ENCODE measurements at places on chromosomes 16 and 17.

DNA sequence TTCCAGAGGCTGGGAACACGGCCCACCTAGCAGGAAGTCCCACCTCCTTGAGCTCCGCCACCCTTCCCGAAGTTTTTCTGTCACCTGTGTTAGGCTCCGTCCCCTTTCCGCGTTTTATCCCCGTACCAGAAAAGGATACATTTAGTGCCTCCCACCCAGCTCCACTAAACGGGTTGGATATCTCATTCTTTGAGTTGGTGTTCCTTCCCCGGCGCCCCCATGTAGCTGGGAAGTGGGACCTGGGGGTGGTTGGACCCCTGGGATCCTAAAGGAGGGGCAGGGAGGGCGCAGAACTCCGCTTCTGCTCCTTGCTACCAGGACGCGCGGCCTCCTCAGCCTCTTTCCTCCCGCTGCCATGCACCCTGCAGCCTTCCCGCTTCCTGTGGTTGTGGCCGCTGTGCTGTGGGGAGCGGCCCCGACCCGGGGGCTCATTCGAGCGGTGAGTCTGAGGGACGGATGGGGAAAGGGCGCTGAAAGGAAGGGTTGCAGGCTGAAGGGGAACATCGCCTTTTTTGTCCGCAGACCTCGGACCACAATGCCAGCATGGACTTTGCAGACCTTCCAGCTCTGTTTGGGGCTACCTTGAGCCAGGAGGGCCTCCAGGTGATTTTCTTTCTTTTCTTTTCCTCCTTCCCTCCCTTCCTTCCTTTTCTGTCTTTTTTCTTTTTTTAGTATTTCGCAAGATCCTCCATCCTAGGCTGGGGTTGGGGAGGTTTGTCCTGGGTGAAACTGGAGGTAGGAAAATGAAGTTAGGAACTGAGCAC, 669 bp downstream of the RNF167 start:
- DNase-seq: no peak

GRCh38 chr16:67961551-67961957, 6.9 kb downstream of the SLC12A4 start:
- DNase-seq: no peak

GRCh38 chr17:41948762-41949460, 17.7 kb upstream of the CNP start:
- no peak for DNase-seq

DNA sequence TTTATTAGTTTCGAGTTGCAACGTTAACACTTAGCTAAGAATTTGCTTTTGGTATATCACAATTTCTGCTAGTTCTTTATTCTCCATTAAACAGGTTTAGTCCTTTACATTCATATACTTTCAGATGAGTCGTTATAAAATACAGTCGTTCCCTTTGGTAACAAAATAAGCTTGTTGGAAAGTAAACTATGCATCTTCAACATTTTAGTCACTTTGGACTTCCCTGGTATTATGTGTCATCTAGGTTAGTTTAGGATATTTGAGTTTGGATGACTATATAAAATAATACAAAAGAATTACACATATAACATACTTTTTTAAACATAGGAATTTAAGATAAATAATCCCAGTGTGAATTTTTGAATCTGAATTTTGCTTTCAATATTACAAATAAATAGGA, 351.5 kb downstream of the BCAS3 start:
- no peak for DNase-seq

DNA sequence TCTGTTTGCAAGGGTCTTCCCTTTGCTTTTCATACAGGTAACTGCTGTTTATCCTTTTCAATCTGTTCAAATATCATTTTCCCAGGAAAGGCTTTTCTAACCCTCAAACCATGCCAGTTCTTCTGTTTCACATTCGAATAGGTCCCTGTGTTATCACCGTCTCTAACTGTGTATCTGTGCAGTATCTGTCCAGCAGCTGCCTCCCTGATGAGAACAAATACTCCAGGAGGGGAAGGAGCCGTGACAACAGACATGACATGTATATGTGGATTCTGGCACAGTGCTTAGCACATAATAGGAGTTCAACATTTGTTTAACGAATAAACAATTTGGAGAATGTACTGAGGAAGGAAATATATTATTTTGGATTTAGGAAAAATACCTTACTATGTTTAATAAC, 95.7 kb downstream of the STX8 start:
- DNase-seq: no peak

GRCh38 chr17:69468207-69468606, 53.7 kb downstream of the MAP2K6 start:
- DNase-seq: no peak

DNA sequence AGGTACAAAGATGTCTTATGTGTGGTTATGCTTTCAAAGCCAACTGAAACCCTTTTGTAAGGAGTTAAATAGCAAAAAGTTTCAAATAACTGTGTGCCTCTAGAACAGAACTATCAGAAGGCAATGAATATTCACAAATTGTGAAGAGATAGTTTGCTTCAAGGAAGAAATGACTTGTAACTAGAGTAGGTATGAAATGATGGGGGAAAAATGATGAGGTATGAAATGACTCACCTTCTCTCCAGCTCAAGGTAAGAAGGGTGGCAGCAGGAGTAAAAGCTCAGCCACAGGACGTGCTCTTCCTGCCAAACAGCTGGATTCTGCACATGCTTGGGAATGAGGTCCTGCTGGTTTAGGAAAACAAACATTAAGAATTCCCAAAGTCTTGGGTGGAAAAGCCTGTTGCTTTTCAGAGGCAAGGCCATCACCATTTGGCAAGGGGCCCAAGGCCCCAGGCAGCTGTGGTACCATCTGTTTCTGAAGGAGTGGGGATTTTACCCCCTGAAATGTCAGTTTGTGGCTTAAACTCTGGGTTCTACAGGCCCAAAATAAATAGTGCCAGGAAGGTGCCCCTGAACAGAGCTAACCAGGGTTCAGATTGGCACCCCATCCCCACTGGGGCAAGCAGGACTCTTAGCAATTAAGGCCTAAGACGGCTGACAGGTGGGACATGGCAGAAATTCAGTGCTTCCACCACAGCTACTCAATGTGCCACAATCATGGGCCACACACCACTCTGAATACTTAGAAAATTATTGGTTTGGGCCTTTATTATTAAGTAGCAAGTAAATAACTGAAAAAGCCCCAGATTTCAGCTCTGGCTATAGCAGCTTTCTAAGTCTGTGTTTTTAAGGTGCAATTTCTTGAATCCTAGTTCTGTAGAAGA, 13.3 kb downstream of the HERPUD1 start:
- DNase-seq: no peak

GRCh38 chr17:16297367-16298139, 55.7 kb downstream of the CENPV start:
- no peak for DNase-seq

GRCh38 chr17:68778726-68779125, 176.5 kb downstream of the ABCA8 start:
- DNase-seq: no peak

GRCh38 chr16:77014441-77014840, 176.5 kb upstream of the MON1B start:
- no peak for DNase-seq

DNA sequence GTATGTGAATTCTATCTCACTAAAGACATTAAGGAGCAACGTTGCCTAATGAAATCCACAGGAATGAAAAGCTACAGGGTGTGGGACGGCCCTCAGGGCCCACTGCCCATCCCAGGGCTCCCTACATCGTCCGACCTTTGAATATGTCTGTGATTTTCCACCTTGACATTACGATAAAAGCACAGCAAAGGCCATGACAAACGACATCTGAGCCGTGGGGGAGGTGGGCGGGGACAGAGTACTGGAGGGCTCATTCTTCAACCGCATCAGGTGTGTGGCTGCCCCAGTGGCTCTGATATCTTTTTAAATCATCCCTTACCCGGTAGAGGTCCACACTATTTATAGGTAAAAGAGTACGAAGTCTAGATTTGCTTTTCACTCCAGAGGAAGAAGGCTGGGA, 35.1 kb downstream of the LMF1 start:
- no peak for DNase-seq

GRCh38 chr16:10799736-10800135, 18.9 kb downstream of the TVP23A start:
- no peak for DNase-seq

- peak; percentile 2 for DNase-seq
Measured at GRCh38 chr16:64983963-64984362, 137.9 kb downstream of the CDH11 start.

GRCh38 chr17:45296003-45296832, 20.6 kb downstream of the MAP3K14 start:
- DNase-seq: no peak

DNA sequence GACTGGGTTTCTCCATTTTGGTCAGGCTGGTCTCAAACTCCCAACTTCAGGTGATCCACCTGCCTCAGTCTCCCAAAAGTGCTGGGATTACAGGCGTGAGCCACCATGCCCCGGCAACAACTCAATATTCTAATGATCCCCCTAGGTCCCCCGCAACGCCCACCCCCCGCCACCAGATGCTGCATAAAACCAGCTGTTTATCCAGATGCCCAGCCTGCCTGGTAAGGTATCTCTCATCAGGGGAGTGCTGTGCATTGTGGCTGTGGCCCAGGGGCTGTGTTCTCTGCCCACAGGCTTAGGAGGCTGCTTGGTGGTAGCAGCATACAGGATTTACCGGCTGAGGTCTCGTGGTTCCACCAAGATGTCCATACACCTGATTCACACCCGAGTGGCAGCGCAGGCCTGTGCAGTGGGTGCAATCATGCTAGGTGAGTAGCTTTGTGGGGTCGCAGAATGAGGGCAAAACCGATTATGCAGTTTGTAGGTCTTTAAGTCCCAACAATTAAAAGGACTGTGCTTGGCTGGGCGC, 1.3 kb downstream of the HIGD1B start:
- no peak for DNase-seq

- no peak for DNase-seq
Measured at GRCh38 chr17:35878361-35878760, 1.8 kb downstream of the CCL5 start.

- DNase-seq: no peak
Measured at GRCh38 chr17:48333034-48333530, 96.9 kb downstream of the SKAP1 start.

- DNase-seq: no peak
Measured at GRCh38 chr17:200586-200985, 19.1 kb upstream of the DOC2B start.

- DNase-seq: no peak
Measured at GRCh38 chr17:78390241-78391050, 12.0 kb downstream of the PGS1 start.

- no peak for DNase-seq
Measured at GRCh38 chr17:27572665-27573064, 58.3 kb upstream of the LGALS9 start.

DNA sequence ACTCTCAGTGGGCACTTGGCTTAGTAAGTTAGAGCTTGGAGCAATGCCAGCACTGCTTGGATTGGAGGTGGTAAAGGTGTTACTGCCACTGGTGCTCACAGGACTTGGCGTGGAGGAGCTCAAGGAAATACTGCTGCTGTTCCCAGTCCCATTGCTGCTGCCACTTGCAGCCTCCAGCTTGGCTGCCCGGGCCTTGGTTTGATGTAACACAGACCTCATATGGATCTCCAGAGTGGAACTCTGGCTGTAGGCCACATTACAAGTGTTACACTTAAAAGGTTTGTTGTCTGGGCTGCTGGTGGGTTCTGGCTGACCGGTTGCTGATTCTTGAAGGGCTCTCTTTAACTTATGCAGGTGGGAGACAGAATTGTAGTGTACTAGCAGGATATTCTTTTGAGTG, 250.3 kb downstream of the ZFHX3 start:
- no peak for DNase-seq

GRCh38 chr17:45312477-45313420, 4.1 kb downstream of the MAP3K14 start:
- DNase-seq: no peak

GRCh38 chr16:56409195-56409594, 16.1 kb downstream of the AMFR start:
- no peak for DNase-seq

DNA sequence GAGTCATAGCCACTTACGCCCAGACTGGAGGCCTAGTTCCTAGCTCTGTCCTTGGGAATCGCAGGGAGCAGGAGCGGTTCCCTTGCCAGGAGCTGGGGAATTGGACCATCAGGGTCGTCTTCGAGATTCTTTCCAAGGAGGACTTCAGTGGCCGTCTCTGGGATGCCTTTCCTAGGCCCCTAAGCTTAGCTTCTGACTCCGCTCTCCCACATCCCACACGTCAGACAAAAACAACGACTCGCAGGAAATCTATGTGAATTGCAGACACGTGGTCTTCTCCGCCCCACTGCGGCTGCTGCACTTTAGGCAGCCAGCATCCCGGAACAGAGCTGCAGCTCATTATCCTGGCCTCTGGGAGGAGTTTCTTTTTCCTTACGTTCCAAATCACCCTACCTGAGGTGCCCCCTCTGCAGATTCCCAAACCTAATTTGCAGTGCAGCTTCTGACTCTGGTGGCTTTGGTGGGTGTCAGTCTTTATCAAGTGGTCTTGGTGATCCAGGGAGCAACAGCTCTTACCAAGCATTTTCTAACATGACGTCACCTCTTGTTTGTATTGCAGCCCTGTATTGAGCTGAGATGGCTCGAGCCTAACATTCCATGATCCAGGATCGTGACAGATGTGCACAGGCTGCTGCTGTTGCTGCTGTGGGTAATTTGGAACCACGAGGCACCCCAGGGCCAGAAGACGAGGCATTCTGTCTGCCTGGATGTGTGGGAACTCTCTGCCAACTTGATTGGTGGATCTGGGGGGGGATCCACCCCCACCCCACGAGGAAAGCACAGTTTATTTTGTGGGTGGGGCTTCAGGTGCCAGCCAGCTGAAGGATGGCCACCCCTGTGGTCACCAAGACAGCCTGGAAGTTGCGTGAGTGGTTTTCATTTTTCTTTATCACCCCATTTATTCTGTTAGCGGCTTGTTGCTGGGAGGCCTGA, 1.1 kb downstream of the KATNB1 start:
- no peak for DNase-seq

DNA sequence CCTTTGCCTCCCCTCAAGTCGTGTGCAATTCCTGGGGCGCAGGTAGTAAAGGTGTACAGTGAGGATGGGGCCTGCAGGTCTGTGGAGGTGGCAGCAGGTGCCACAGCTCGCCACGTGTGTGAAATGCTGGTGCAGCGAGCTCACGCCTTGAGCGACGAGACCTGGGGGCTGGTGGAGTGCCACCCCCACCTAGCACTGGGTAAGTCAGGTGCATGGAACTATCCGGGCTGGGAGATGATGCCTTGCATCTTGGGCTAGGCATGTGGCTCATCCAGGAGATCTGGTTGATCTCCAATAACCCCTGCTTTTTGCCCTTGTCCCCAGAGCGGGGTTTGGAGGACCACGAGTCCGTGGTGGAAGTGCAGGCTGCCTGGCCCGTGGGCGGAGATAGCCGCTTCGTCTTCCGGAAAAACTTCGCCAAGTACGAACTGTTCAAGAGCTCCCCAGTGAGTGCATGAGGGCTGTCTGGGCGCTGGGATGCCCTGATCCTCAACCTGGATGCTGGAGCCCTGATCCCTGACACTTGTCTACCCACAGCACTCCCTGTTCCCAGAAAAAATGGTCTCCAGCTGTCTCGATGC, 5.2 kb downstream of the GRB7 start:
- no peak for DNase-seq

- no peak for DNase-seq
Measured at GRCh38 chr17:28485049-28485448, 11.6 kb downstream of the SLC13A2 start.

GRCh38 chr16:10877472-10877946, 507 bp downstream of the CIITA start:
- DNase-seq: no peak
